CD8-positive, alpha-beta memory T cell (primary cell): ENCODE measurements at places on chromosomes 7 and 10.

- no peak for DNase-seq
Observed at GRCh38 chr10:31864834-31865518, 63.7 kb downstream of the ARHGAP12 start.

DNA sequence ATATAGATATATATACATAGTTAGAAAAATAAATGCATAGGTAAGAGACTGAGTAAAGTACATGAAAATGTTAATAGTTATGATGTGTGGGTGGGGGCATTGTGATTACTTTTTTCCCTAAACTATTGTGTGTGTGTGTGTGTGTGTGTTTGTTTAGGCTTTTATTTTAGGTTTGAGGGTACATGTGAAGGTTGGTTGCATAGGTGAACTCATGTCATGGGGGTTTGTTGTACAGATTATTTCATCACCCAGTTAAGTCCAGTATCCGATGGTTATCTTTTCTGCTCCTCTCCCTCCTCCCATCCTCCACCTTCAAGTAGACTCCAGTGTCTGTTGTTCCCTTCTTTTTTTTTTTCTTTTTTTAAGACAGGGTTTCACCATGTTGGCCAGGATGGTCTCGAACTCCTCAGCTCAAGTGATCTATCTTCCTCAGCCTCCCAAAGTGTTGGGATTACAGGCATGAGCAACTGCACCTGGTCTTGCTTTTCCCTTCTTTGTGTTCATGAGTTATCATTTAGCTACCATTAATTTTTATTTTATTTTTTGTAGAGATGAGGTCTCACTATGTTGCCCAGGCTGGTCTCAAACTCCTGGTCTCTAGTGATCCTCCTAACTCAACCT lies 1.9 kb upstream of the RUFY2 start:
- no peak for DNase-seq

GRCh38 chr10:43874984-43875383 lies 226.3 kb upstream of the ZNF32 start:
- no peak for DNase-seq

DNA sequence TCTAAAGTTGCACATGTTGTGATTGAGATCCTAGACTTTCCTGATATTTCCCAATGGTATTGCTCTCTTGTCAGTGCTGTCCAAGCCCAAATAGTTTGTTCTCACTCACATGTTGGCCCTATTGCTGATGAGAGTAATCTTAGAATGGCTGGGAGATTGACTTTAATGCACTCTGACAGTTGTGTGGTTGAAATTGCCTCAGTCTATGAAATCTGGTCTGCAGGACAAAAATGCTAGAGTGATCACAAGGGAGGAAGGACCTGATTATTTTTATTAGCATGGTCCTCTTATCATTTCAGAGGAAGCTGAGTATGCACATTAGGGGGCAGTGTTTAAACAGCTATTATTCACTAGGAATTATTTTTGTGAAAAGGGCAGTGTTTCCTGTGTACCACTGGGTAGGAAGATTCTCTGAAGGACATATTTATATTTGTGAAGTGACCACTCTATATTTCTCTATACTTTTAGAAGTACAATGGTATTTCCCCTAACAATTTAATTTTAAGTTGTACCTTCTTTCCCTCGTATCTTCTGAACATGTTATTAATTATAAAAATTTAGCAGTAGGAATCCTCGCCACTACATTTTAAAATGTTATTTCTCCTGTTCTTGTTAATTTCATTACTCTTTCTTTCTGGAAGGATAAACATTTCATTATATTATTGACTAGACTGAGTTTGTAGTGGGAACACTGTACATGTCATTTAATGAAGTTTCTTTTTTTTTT lies 64.4 kb downstream of the SUGCT start:
- DNase-seq: no peak

DNA sequence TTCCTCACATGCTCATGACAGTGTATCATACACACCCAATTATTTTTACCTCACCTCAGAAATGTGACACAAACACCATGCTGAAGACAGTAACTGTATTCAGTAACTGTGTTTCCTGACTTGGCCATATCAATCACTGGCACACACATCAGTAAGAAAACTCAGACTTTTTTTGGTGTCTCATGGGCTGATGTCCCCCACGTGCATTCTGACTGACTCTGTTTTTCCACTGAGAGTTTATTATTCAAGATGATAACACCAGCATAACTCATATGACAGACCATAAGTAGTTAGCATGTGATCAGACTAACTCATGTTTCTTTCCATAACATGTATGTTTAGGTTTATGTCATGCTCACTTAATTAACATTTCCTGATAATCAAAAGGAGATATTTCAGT lies 124.8 kb downstream of the CD36 start:
- DNase-seq: no peak

- peak; percentile 86 for DNase-seq
Observed at GRCh38 chr10:103765981-103766380, 89.4 kb downstream of the SH3PXD2A start.

- no peak for DNase-seq
Observed at GRCh38 chr10:78688230-78688900, 380.4 kb upstream of the ZMIZ1 start.

DNA sequence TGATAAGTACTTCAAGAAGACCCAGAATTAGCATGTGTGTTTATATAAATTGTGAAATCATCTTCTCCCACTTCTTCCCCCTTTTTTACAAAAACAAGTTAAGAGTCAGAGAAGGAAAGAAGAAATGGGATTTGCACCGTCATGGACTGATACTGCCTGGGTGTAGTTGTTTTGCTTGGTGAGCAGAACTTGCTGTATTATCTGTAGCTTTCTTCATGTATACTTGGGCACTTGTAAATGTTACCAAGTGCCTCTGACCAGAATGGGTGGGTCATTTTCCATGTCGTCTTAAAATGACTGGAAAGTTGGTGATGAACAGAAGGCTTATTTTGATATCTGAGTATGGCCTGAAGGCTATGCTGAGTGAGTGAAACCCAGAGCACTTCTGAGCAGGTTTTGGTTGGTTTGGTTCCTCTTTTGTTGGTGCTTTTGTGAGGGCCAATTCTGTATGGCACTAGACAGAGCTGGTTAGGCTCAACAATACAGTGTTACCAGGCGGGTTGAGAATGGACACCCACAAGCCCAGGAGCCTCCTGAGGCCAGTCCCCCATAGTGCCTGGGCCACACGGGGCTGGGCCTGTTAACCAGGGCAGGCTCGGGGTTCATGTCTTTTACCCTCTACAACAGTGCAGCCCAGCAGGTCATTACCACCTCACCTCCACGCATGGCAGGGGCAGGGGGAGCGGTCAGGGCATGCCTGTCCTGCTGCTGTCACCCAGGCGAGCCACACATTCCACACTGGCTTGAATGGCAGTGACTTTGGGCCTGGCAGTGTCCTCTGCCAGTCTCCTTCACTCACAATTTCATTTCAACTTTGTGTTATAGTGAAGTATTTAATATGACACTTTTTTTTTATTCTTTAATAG lies 115.1 kb downstream of the CCNY start:
- DNase-seq: no peak

- no peak for DNase-seq
Observed at GRCh38 chr7:156752367-156753228, 112.0 kb downstream of the RNF32 start.

- no peak for DNase-seq
Observed at GRCh38 chr7:31874631-31875386, 187.8 kb downstream of the PPP1R17 start.

DNA sequence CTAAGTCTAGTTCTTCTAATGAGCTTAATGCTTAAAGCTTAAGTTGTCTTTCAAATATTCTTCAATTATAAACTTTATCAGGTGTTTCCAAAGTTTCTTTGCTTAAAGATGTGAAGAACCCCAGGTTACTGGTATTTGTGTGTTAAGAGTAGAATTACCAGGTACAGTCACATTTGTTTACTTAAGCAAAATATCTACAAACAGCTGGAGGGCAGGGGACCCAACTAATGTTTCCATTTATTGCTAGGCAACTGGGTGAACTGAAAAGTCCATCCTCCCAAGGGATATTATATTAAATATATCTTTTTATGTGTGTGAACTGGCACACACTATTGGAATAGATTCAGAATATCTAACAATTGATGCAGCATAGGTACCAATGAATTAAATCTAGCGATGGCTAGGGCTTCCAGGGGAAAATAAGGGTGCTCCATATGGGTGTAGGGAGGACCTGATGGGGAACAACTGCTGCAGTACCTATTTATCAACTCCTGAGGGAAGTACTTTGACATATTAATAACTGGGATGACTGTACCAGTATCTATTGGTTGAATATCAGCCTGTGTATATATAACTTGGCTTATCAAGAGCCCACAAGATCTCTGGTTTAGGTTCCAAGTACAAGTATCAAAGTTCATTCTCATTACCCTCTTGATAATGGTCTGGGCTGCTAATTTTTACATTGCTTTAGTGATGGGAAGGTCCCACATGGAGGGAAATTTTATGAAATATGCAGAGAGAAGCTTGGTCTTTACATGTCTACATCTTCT lies 10.3 kb upstream of the AGR3 start:
- no peak for DNase-seq

DNA sequence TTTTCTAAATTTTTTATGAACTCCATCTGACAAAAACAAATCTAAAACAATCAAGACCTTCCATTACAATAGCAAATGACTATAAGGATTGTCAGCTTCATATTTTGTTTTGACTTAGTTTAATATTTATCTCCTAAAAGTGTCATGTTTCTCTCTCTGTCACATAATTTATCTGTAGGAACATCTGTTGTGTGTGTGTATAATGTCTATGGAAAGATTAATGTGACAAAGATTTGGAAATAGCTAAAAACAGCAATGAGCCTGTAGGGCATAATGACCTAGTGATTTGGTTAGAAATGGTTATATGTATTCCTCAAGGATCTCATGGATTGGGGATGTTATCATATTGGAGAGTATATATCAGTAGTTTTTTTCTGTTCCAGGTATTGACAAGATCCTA lies 69.6 kb upstream of the MDFIC start:
- DNase-seq: no peak

- no peak for DNase-seq
Observed at GRCh38 chr7:35839860-35840854, 39.3 kb downstream of the SEPTIN7 start.

GRCh38 chr10:17712053-17712452 lies 39.9 kb upstream of the TMEM236 start:
- DNase-seq: no peak

DNA sequence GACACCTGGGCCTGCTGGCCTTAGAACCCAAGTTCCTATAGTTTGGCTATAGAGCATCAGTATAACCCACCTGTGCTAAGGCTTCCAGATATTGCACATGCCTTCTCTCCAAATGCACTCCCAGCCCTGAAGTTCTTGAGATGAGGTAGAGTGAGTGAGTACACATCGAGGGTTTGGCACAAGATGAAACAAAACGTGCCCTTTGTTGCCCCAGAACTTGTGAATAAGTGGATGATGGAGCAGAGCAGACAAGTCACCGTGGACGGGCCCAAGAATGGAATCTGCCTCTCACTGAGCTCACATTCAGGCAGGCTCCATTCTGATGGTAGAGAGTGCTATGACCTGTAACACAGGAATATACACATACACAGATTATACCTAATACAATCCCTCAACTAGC lies 73.0 kb upstream of the STK17A start:
- no peak for DNase-seq

DNA sequence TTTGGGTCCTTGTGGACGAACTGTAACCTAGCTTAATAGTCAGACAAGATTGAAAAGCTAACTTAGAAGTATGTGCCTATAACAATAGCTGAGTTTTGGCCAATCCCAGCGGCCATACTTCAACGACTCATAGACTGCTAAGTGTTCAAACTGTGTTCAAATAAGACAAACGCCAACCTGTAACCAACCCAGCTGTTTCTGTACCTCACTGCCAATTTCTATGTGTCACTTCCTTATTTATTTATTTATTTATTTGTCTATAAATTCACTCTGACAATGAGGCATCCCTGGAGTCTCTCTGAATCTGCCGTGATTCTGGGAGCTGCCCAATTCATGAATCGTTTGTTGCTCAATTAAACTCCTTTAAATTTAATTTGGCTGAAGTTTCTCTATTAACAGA lies 21.7 kb downstream of the ST8SIA6 start:
- DNase-seq: no peak

DNA sequence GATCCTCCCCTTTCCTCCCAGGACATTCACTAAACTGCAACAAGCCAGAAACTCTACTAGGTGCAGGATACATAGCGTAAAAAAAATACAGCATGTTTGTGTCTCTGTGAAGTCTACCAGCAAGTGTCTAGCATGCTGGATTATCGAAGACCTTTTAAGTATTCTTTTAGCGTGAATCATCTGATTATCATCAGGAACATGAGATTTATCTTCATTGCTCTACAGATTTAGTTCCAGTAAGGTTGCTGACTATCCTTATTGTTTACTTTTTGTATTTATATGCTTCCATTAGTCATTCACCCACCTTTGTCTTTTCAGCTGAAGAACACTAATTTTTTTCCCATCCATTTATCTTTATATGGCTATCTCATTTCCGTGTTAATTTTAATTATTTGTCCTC lies 62.8 kb downstream of the PDZD8 start:
- DNase-seq: no peak

DNA sequence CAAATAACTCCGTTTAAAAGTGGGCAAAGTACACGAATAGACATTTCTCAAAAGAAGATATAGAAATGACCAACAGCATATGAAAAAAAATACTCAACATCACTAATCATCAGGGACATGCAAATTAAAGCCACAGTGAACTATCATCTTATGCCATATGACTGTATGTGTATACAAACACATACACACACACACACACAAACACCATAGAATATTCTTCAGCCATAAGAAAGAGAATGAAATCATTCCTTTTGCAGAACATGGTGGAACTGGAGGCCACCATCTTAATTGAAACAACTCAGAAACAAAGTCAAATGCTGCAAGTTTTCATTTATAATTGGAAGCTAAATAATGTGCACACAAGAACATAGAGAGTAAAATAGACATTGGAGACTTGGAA lies 1019.4 kb downstream of the KCNMA1 start:
- no peak for DNase-seq

DNA sequence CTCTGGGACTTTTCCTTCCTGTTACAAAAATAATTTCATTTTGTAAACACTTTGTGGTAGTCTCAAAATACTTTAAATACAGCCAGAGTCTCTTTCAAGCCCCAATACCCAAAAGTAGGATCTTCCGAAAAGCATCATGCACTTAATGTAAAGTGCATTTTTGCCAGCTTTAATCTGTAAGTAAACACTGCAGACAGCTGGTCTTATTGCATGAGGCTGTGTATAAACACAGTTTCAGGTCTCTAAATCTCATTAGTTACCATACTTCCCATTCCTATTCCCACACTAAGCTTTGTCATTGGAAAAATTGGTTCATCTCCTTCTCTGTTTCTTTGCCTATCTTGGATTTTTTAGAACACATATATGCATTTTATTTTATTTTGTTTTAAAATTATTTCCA lies 87.6 kb upstream of the GNAI1 start:
- no peak for DNase-seq

GRCh38 chr7:32515890-32516550 lies 20.7 kb downstream of the AVL9 start:
- DNase-seq: no peak
